Right renal cortex interstitium (tissue), 3 donors: ENCODE measurements at places on chromosomes 11 and 22. TPM values are rescaled to one million over a fixed set of nuclear protein-coding genes. Genes with fewer than 3 reads are reported as not detected.

Gene CDC42BPG
- 4.3 TPM for polyA plus RNA-seq

DNA sequence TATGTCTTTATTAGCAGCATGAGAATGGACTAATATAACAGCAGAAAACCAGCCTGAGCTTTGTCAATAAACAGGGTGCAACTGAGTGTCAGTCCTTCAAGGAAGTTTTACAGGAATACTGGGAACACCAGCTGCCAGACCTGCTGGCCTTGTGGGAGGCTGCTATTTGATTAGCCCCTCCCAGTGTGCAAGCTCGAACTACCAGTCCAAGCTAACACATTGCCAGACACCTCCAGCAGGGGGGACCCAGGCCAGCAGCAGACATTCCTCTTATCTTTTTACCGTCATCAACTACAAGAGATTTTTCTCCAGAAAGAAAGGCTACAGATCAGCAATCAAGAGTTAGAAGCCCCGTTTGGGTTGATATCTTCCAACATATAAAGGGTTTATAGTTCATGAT, 942.8 kb upstream of the TENM4 start:
- DNase-seq = no peak

Gene CDC42EP1
- polyA plus RNA-seq = 36.7 TPM

- no peak for DNase-seq
Observed at GRCh38 chr11:13277768-13278608, at the start of gene BMAL1. BMAL1 (plus strand) TSS chr11:13277790; CDS start chr11:13354309, 76,519 bp downstream.

- no peak for DNase-seq
Observed at GRCh38 chr11:70097783-70098563, 19.9 kb downstream of the ANO1 start.

DNA sequence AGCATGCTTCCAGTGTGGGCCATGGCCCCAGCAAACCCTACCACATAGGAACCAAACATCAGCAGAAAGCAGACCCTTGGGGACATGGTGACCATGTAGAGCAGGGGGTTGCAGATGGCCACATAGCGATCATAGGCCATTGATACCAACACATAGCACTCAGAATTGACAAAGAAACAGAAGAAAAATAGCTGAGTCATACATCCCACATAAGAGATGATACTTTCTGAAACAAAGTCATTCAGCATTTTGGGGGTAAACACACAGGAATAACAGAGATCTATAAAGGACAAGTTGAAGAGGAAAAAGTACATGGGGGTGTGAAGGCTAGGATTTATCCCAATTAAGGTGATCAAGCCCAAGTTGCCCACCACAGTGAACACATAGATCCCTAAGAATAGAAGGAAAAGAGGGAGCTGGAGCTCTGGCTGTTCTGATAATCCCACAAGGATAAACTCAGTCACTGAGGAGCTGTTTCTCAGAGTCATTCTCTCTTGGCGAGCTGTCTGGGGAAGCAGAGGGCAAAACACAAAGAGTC, at the start of gene OR8B4:
TSS of gene OR8B4 (minus strand) at position 488 of the 538 bp plus-strand sequence. CDS start at position 488, 0 bp downstream.
- no peak for DNase-seq

Gene BARX2
- polyA plus RNA-seq = 0.53 TPM

Gene C11orf21
- 0.56 TPM for polyA plus RNA-seq
